ENCODE measurements at places on chromosomes 13 and 19.
A peak's percentile ranks its signal among the peaks of the same experiment; 100 is the strongest.

- DNase-seq, result no peak
Measured at GRCh38 chr13:30861163-30861562, 44.9 kb upstream of the MEDAG start.

- no peak for DNase-seq
Measured at GRCh38 chr19:16347706-16348105, 23.1 kb downstream of the KLF2 start.

- no peak for DNase-seq
Measured at GRCh38 chr13:113815151-113816058, 48.5 kb downstream of the GAS6 start.

GRCh38 chr13:30504081-30504480, 38.3 kb upstream of the HMGB1 start:
- DNase-seq, result no peak

GRCh38 chr13:110368408-110368807, 61.3 kb downstream of the COL4A2 start:
- no peak for DNase-seq

DNA sequence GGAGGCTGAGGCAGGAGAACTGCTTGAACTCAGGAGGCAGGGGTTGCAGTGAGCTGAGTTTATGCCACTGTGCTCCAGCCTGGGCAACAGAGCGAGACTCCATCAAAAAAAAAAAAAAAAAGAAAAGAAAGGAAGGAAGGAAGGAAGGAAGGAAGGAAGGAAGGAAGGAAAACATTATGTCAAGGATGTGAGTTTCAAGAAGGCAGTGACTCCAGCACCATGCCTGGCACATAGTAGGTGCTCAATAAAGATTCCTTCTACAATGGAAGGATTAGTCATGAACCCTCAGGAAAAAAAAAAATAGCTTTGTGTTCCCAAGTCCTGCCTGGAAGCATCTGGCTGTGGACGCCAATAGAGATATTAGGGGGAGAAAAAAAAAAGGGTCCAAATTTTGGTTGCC, 10.1 kb upstream of the ZNRF4 start:
- DNase-seq, result no peak

DNA sequence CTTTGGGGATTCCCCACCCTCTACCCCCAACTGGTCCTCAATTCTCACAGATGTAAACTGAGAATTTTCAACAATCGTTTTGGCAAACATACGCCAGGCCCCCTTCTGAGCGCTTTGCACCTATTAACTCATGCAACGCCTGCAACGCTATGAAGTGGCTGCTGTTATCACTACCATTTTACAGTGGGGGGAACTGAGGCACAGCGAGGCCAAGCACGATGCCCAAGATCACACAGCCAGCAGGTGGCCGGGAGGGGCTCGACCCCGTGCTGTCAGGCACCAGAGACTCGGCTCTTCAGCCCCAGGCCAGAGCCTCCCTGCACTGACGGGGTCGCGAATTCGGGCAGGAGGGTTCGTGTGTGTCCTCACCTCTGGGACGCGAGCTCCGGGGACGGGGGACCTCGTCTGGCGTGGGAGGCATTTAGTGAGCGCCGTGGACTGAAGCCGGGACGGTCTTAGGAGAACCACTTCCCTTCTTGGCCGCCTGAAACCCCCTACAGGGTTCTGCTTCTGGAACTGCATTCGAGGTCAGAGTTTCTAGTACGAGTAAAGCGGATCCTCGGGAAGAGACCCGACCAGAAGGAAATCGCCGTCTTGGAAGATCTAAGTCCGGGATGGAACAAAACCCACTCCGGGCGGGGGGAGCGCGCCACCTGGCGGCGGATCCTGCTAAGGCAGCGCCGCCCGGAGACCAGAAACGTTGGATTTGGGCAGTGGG, 21.0 kb downstream of the ZNF114 start:
- peak; percentile 77 for DNase-seq

DNA sequence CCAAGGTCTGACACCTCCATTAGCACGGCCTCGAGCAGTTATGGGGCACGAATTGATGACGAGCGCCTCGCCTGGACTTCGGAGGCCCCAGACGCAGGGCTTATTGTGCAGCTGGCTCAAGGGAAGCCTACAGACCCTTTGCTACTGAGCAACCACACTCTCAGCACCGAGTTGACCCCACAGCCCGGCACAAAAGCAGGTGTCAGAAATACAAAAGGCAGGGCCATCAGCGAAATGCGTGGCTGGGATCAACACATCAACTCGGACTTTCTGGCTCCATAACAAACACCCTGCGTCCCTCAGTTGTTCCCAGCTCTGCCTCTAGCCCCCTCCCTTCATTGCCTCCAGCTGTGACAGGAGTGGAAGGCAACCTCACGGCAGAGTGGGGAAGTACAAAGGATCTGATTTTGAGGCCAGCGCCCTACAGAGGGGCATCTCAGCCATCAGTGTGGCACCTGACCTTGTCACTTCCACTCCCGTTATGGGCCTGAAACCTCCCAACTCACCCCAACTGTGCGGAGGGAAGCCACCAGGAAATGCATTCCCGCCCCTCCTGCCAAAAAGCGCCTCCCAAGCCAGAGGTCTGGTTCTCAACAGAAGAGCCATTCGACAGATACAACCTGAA, 18.0 kb downstream of the PEPD start:
- DNase-seq, result no peak

- DNase-seq, result no peak
Measured at GRCh38 chr13:43787518-43787891, 733 bp upstream of the ENOX1 start.

DNA sequence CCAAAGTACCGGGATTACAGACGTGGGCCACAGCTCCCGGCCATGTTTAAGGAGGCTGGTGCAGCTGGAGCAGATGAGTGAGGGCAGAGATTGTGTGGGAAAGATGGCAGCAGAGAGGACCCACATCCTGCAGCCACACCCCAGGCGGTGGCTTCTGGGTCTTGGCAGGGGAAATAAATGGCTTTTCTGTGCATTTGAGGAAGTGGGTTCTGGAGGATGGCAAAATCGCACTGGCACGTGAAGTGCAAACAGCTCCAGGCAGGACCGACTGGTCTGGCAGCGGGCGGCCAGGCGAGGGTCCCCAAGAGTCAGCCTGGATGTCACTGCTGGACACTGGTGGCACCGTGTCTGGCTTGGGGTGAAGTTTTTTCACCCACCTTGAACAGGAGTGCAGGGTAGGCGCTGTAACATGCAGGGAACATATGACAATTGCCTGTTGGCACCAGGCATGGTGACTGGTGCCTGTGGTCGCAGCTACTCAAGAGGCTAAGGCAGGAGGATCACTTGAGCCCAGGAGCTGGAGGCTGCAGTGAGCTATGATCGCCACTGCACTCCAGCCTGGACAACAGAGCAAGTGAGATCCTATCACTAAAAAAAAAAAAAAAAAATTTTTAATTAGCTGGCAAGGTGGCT, 8.4 kb downstream of the B3GNT3 start:
- no peak for DNase-seq

DNA sequence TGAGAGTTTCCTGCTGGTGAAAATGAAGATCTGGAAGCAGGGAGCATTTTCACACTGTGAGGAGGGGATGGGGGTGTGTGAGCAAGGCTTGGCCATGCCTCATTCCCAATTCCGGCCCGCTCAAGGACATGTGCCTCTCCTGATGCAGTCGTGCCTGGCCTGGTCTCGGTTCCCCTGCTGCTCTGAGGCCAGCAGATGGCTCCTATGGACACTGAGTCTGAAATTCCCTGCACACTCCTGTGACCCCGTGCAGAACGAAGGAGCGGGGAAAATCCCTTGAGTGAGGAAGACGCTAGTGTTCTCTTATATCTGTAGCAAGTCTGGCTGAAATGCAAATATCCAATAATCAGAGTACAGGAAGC, 363 bp upstream of the ZNF763 start:
- DNase-seq, result peak; percentile 8

- no peak for DNase-seq
Measured at GRCh38 chr19:38452430-38453366, 19.2 kb downstream of the RYR1 start.

GRCh38 chr13:43316946-43317353, 293.6 kb downstream of the DNAJC15 start:
- peak; percentile 26 for DNase-seq

DNA sequence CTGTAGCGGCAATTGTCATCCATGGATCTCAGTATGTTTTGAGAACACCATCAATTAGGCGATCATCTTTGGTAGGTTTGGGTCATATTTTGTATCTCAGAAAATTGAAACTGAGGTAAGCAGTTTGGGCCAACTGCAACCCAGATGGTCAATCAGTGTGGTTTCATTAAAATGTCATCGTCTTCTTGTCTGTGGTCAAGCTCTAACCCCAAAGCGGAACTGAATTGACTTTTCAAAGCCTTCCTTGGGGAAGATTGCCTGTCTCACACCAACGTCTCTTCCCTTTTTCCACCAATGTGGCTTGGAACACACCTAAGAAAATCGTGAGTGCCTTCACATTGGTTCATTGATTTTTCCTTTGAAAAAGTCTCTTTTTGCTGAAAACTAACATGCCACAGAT, 56.3 kb upstream of the UBAC2 start:
- no peak for DNase-seq

- DNase-seq, result no peak
Measured at GRCh38 chr13:100625447-100625846, 36.9 kb upstream of the GGACT start.

DNA sequence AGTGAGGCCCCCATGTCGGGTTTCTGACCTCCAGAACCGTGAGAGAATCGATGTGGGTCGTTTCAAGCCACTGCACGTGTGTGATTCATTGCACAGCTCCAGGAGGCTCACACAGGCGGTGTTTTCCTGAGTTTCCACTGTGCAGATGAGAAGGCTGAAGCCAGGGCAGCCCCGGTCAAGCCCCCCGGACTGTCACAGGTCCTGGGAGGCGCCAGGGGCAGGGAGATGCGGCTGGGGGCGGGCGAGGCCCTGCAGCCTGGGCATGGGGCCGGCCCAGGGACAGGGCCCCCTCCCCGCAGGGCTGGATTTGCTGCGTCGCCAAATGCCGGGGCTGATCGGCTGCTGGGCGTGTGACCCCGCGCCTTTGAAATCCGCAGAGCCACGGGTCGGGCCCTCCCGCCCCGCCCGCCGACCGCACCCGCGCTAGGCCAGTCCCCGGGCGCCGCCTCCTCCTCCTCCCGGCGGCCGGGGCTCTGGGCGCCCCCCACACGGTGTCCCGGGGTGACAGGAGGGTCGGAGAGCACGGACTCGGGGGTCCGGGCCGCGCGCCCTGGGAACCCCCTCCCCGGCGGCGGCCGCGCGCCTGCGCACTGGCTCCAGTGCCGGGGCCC, 9.9 kb upstream of the MKNK2 start:
- DNase-seq, result peak; percentile 73

- DNase-seq, result no peak
Measured at GRCh38 chr19:51594774-51595109, 23.7 kb downstream of the ZNF175 start.

GRCh38 chr13:27334774-27335435, 64.3 kb downstream of the RASL11A start:
- no peak for DNase-seq

- DNase-seq, result no peak
Measured at GRCh38 chr19:2528675-2529101, 52.8 kb downstream of the GADD45B start.

DNA sequence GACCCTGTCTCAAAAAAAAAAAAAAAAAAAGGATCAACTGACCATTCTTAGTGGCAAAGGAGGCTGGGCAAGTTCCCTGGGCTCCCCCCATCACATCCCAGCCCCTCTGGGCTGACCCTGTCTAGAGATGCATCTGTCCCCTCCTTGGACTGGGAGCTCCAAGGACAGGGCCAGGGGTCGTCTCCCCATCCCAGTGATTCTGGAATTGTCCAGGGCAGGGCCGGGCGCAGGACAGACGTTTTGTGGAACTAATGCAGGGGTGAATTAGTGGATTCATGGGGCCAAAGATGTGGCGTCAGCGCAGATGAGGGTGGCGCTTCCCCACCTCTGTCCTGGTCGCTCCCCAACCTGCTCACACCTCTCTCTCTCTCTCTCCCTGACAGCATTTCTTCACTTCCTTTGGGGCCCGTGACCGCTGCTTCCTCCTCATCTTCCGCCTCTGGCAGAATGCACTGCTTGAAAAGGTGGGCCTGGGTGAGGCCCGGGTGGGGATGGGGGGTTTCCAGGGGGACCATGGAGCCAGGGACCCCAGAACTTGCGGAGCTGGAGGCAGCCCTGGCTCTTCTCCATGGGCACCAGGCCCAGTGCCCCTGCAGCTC, 11.1 kb downstream of the GRAMD1A start:
- DNase-seq, result no peak

GRCh38 chr13:112685896-112686295, 3.9 kb upstream of the ATP11A start:
- no peak for DNase-seq

- DNase-seq, result no peak
Measured at GRCh38 chr13:59144700-59145099, 1019.0 kb downstream of the DIAPH3 start.

DNA sequence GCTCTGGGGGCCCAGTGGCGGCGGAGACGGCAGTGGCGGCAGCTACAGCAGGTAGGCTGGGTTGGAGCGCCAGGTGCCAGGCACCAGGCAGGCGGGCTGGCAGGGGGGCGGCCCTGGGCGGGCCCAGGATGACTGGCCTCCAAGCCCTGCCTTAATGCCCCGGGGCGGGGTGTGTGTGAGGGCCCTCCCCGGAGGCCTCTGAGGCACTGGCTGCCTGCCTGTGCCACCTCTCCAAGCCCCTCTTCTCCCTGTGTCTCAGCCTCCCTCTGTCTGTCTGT, at the start of gene KLK11:
Gene KLK11, minus strand, starts transcription at position 63 of the 278 bp plus-strand sequence. CDS start 985 bp downstream, outside the sequence.
- no peak for DNase-seq
